Activated CD8-positive, alpha-beta T cell treated with anti-CD3 and anti-CD28 coated beads, Interleukin-2, amount 10 ng/mL, durations not matched to agents 7 days and 5 days (primary cell): ENCODE measurements at places on chromosomes 16 and 17.

- DNase-seq = peak; percentile 84
Measured at GRCh38 chr16:48623304-48624016, 13.5 kb upstream of the N4BP1 start.

DNA sequence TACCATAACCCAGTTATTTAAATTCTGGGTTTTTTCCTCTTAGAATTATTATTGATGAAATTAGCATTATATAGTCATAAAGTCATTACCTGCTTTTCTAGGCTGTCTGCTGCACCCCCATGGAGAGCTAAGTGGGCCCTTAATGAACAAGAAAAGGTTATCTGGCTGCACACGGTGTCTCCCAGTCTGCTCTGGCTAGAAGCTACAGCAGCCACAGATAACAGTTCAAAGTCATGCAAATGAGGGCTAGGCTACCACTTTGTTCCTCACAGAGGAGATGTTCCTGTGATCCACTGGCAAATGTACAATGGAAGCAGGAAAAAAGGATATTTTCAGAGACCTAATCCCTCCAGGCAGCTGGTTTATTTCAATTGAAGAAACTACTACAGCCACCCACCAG, 112.1 kb downstream of the SNX11 start:
- no peak for DNase-seq

DNA sequence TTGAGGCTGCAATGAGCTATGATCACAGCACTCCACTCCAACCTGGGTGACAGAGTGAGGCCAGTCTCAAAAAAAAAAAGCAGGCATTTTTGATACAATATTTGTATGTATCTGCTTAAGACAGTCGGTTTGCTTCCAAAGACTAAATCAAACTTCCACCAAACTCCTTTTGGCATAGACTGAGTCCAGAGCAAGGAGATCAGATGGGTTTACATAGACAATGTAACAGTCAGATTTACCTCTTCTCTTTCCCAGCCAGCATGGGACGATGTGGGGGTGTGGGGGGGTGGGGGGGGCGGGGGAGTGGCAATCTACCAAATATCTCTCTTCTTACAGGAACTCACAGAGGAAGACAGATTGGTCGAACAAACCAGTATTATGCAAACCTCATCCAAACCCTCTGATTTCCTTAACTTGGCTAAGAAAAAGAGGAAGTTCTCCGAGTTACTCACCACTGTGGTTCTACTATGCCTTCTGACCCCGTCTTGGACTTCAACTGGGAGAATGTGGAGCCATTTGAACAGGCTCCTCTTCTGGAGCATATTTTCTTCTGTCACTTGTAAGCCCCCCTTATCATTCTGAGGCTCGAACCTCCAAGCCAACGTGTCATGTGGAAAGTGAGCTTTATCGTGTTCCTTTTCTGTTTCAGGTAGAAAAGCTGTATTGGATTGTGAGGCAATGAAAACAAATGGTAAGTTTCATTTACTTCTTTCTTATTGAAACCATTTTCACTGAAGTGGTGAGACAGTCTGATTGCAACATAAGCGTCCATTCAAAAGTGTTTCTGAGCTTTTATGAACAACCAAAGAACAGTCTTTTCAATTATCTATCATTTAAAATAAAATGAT, at the start of gene MILR1:
Gene MILR1, plus strand, starts transcription at position 451 of the 848 bp plus-strand sequence. Its CDS starts 54 bp downstream, at position 505.
- no peak for DNase-seq

DNA sequence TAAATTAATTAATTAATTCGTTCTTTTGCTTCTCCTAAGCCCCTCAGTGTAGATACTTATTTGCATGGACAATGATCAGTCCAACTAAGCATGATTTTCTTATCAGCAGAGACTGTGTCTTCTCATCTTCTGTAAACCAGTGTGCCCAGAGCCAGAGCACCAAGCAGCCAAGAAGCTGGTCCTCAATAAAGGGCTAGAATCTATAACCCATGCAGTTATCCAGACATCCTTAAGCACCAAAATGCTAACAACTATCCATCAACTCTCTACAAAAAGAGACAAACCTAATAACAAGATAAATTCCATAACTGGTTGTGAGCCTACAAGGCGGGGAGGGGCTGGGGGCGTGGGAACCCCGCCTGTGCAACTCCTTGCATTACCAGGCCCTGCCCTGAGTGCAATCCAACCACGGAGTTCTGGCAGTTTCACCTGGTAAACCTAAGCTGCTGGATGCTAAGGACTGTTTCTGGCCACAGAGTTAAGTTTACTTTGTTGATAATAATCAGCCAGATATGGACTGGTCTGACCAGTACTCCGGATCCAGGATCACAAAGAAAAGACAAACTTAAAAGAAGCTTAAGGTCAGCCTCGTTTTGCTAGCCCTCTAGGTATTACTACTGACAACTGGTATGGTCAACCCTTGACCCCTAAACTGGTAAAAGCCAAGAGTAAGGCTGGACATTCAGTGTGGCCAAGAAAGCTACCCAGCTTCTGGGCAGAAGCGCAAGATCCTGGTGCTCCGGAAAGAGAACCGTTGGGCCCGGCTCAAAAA, 51.5 kb downstream of the ZFHX3 start:
- no peak for DNase-seq

- no peak for DNase-seq
Measured at GRCh38 chr17:62778990-62779681, 29.0 kb downstream of the MARCHF10 start.

DNA sequence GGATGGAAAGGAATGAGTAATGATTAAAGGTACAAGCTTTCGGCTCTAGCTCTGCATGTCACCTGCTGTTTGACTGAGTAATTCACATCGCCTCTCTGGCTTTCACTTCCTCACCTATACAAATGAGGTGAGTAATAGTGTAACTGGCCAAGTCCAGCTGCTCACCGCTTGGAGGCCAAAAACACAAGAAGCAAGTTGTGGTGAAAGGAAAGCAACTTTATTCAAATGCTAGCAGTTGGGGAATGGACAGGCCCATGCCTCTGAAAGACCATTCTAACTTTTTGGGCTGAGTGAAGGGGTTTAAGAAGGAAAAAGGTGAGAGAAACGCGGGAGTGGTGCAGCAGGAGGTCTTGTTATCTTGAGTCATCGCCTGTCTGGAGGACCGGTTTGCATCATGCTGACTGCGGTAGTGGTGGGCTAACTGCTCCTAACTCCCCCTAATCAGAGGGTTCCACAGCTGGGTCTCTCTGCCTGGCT, 45.7 kb upstream of the CSNK2A2 start:
- no peak for DNase-seq

DNA sequence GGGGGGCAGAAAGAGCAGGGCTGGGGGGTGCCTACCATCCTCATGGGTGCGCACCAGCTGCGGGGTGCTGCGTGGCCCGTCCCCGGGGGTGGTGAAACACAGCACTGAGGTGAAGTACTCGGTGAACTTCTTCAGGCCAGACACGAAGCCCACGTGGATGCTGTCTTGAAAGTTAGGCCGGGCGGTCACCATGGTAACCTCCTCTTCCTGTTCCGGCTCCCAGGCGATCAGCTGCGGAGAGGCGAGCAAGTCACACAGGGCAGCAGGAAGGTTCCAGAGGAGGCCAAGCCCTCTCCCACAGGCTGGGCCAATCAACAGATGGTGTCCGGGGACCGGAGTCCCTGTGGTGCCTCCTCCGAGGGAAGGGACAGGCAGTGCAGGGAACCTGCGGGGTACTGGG, 90.1 kb upstream of the CDC42EP4 start:
- peak; percentile 27 for DNase-seq

DNA sequence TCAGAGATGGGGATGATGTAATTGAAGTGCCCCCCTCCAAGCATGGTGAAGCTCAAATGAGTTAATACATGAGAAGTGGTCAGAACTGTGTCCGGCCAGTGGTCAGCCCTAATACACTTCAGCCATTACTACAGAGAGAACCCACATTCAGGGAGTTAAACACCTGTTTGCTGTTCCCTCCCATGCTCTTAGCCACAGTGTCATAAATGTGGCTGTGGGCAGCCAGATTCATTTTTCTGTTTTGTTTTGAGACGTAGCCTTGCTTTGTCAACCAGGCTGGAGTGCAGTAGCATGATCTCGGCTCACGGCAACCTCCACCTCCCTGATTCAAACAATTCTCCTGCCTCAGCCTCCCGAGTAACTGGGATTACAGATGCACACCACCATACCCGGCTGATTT, 139.9 kb downstream of the DNAH9 start:
- no peak for DNase-seq
